ENCODE measurements at places on chromosomes 1 and 21.
A peak's percentile ranks its signal among the peaks of the same experiment; 100 is the strongest.

DNA sequence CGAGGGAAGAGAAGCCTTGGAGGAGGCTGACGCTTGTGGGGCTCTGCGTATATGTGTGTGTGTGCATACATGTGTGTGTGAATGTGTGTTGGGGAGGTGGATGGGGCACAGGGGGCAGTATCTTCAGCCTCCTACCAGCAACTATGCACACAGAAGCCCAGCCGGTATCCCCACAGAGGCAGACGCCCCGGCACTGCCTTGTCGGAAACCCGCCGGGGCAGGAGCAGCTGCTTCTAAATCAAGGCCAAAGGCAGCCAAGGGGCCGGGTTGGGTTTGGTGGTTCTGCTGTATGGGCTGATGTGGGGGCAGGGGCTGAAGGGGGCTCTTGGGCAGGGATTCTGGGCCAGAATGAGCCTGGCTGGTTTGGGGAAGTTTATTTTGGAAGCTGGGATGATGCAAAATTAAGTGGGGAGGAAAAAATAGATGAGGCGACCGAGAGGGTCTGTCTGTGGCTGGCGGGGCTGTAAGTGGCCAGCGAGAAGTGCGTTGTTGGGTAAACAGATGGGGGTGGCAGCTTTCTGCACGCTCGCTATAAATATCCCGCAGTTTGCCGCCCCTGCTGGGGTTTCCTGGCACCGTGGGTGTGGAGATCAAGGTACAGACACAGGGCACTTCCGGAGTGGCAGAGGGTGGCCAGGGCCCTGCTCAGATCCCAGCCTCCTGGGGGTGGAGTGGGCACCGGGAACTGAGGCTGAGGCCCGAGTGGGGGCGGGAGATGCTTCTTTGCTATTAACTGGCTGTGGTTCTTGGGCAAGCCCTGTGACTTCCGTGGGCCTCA lies 11.0 kb upstream of the WNT4 start:
- DNase-seq: no peak

GRCh38 chr1:245079021-245079609 lies 75.7 kb upstream of the KIF26B start:
- no peak for DNase-seq

- peak; percentile 61 for DNase-seq
These were observed 6.7 kb upstream of the FAM167B start for GRCh38 chr1:32240140-32240951.

- DNase-seq: no peak
These were observed 12.7 kb upstream of the AIM2 start for GRCh38 chr1:159089184-159089791.

- no peak for DNase-seq
These were observed 13.3 kb upstream of the PLCH2 start for GRCh38 chr1:2462819-2463218.

GRCh38 chr1:181443231-181443853 lies 40.0 kb upstream of the CACNA1E start:
- no peak for DNase-seq

- no peak for DNase-seq
These were observed 310.9 kb downstream of the NTNG1 start for GRCh38 chr1:107451715-107452114.

DNA sequence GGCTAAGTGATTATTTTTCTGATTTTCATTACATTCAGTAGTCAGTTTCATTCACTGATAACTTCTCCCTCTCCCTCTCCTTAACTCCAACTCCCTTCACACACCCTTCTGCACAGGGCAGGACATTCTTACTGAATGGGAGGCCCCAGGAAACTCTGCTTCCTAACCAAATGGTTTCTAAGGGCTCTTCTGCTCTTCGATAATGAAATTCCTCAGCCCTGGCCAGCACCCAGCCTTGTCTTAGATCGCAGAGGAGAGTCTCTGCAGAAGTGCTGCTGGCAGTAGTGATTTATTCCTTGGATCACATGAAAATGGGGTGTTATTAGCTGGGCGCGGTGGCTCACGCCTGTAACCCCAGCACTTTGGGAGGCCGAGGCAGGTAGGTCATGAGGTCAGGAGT lies 16.4 kb downstream of the PLEKHM2 start:
- DNase-seq: no peak

DNA sequence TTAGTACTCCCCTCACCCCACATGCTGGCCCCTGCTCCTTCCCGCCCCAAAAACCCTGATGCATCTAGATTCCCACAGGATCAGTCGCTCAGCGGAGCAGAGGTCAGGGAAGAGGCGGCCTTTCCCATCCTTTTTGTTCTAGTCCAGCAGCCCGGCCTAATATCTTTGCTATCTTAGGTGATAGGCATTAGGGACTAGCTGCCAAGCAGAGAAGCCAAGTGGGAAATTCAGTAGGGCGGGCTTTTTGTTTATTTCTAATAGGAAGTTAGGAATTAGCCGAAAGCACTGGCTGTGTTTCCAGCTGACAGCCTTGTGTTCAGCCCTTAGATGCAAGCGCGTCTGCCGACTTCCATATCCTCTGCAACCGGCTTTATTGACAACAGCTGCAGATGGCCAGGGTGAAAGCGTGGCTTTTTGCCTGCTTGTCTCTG lies 59.0 kb upstream of the BCAR3 start:
- DNase-seq: no peak

DNA sequence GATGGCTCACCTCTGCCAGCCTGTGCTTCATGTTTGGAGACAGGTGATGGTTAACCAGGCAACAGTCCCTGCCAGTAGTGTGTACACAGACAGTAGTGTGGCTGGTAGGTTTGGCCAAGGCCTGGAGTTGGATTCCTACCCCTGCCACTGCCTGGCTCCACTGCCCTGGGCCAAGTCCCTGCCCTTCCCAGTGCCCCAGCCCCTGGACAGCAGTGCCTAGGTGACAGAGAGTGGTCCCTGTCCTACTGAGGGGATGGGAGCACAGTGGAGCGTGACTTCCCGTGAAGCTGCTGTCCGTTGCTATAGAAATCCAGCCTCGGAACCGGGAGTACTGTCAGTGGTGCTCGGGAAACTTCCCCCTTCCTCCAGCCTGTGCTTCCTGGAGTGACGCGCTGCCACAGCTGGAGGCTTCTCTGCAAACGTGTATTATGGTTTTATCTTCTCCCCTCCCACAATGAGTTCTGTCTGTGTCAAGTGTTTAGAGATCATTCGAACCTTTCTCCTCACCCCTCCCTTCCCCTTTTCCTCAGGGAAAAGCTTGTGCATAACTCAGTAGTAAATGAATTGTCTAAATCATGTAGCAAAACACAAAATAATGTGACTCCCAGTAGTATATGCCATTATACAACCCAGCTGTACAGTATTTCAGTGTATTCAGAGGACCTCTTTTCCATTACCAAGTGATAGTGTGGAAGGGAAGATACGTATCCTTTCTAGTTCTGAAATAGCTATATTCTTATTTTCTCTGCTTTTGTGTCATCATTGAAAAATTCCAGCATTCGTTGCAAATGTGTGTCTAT lies 73.4 kb downstream of the GALNT2 start:
- no peak for DNase-seq

DNA sequence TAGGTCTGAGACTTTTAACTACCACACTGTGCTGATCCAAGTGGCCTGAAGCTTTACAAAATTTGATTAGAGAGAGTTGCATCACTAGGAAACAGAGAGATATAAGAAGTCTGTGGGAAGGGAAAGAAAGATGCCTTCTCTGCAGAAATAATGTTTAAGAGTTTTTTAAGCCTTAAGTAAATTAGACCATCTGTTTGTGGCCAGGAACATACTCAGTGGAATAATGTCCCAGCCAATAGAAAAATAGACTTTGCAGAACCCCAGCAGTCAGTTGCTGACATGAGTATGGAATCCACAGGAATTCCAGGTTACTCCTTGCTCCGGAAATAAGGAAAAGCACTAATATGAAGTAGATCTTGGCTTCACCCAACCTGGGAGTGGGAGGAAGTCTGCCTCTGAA lies 144.8 kb downstream of the ST6GALNAC5 start:
- no peak for DNase-seq

DNA sequence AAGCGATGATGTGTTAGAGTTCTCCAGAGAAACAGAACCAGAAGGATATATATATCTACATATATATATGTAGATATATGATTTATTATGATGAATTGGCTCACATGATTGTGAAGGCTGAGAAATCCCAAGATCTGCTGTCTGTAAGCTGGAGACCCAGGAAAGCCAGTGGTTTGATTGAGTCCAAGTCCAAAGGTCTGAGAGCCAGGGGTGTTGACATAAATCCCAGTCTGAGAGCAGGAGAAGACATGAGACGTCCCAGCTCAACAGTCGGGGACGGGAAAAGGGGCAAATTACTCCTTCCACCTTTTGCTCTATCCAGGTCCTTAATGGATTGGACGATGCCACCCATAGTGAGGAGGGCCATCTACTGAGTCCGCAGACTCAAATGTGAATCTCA lies 126.6 kb downstream of the PRDM2 start:
- no peak for DNase-seq

DNA sequence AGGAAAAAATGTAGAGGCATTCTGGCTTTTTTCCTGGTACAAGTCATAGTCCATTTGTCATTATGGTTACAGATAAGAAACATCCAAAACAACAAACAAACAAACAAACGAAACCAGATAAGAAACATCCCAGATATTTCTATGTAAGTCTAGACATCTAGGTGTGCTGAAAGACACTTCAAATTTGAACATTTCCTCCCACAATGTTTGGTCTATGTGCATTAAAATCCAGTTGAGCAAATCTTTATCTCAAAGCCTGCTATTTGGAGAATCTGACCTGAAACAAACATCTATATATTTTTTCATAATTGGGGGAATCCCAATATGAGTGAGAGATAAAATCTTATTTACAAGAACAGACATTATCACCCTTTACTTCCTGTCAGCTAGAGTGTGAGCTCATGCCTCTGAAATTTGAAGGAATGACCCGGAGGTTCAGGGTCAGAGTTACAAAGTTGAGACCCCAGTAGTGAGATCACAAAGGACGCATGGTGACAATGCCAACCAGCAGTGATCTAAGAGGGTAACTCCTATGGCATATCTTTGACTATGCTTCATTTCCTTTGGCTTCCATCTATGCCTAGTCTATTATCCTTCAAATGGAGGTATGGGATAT lies 182.9 kb upstream of the ATP1B1 start:
- no peak for DNase-seq

- peak; percentile 46 for DNase-seq
These were observed 36.6 kb downstream of the RABIF start for GRCh38 chr1:202852163-202852904.

GRCh38 chr1:224377676-224378006 lies 21.0 kb downstream of the CNIH4 start:
- DNase-seq: peak; percentile 37

- no peak for DNase-seq
These were observed 125.8 kb upstream of the HOOK1 start for GRCh38 chr1:59688976-59689375.

GRCh38 chr1:74771913-74772515 lies 39.1 kb downstream of the TYW3 start:
- DNase-seq: no peak

DNA sequence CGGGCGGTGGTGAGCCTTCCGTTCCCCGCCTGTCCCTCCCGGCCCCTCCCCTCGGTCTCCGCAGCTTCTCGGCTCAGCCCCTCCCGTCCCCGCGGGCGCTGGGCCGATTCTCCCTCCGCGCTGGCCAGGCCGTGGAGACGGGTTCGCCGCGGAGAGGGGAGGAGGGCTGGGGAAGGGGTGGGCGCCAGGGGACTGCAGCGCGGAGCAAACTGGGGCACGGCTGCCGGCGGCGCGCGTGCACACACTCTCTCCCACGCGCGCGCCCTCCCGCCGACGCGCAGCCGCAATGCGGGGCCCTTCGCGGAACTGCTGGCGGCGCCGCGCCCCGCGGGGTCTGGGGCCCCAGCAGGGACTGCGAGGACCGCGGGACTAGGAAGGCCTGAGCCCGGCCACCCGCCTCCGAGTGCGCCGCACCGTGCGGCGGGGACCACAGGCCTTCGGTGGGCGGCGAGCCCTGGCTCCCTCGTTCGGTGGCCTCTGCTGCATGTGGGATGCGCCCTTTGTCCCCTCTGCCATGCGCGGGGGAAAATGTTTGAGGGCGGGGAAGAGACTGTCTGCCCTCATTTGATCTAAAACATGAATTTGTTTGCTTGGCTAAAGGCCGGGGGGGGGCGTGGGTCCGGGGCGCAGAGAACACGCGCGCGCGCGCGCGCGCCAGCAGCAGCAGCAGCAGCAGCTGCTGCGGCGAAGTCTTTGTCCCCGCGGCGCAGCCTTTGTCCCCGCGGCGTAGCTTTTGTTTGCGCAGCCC lies 90.7 kb upstream of the VAMP3 start:
- peak; percentile 60 for DNase-seq

GRCh38 chr1:84853741-84854721 lies 39.0 kb downstream of the LPAR3 start:
- peak; percentile 38 for DNase-seq

- DNase-seq: no peak
These were observed 59.8 kb downstream of the CAPN9 start for GRCh38 chr1:230807029-230807428.

GRCh38 chr21:9774347-9774746 lies 747.0 kb upstream of the TPTE start:
- no peak for DNase-seq

- DNase-seq: no peak
These were observed 123.9 kb upstream of the PPP2R5A start for GRCh38 chr1:212161231-212161781.

GRCh38 chr1:33247545-33247944 lies 8.7 kb upstream of the ZNF362 start:
- no peak for DNase-seq

DNA sequence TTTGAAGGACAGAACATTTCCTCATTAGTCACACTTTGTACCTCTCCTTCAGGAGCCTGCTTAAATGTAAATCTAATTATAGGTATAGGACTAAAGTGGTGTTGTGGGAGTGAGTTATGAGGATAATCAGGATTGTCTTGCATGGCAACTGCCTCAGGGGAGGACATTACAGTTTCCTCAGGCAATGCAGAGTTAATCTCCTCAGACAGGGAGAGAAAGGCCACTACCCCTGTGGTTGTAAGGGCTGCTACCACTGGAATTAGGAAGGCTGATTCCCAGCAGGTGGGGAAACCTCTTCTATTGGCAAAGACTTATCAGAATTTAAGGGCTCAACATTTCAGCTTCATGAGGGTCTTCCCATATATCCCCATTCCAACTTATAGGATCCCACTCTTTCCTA lies 286.8 kb upstream of the PBX1 start:
- DNase-seq: no peak

GRCh38 chr1:166391279-166392066 lies 224.7 kb upstream of the FAM78B start:
- DNase-seq: no peak

- no peak for DNase-seq
These were observed 450.2 kb downstream of the KIF26B start for GRCh38 chr1:245604979-245605378.

- DNase-seq: no peak
These were observed 42.5 kb downstream of the IFI44 start for GRCh38 chr1:78691995-78692747.

DNA sequence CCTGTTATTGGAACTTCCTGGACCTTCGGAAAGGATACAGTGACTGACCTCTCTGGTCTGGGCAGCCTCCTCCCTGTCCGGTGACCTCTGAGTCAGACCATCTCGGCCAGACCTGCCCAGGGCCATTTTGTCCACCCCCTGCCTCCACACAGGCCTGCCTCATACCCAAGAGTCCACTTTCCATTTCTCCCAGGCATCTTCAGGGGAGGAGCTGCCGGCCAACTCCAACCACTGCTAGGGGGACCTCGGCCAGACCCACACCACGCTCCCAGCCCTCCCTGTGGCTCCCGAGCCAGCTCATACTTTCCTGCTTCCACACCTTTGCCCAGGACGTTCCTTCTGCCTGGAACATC lies 29.5 kb upstream of the RUNX3 start:
- no peak for DNase-seq

All from stimulated activated CD4-positive, alpha-beta T cell treated with anti-CD3 and anti-CD28 coated beads, Interleukin-2, amount 100 ng/mL, for 24 hours (primary cell).